Liver (tissue), 10 donors: ENCODE measurements at places on chromosomes 6 and 20. TPM values are rescaled to one million over a fixed set of nuclear protein-coding genes. Genes with fewer than 3 reads are reported as not detected.

The PCED1A gene
- total RNA-seq, result 13.4 TPM

The CRIP3 gene
- 1.6 TPM for total RNA-seq

The RIPK1 gene
- total RNA-seq, result 27.2 TPM

The C6orf58 gene
- total RNA-seq, result 0.08 TPM

The TBXT gene
- not detected for total RNA-seq

The CCN6 gene
- not detected for total RNA-seq

DNA sequence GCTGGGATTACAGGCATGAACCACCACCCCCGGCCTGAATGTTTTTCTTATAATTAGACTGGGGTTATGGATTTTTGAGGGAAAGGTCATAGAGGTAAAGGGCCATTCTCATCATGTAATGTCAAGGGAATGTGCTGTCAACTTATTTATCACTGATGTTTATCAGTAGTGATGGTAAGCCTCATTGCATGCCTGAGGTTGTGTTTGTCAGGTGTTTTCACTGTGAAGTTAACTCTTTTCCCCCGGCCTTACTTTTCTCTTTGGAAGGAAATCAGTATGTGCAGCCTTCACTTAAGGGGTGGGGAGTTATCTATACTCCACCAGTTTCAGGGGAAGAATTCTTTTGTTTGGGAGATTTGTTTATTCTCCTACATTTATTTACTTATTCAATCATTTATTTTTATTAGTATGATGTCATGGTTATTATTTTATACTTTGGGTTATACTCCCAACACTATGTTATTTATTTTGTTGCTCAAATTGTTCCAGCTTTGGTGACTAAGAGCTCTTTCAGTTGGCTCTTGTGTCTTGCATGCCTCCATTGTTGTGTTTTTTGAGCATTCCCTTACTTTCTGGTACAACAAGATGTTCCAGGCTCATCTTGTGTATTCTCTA lies 2.8 kb upstream of the SLC17A5 start:
- no peak overlapping the region for H3K4me3 ChIP-seq

- H3K27ac ChIP-seq, result no peak overlapping the region
- H3K36me3 ChIP-seq, result no peaks in the 10 kb centered on the region
Measured at GRCh38 chr6:115310156-115310555, 750.5 kb downstream of the FRK start.

DNA sequence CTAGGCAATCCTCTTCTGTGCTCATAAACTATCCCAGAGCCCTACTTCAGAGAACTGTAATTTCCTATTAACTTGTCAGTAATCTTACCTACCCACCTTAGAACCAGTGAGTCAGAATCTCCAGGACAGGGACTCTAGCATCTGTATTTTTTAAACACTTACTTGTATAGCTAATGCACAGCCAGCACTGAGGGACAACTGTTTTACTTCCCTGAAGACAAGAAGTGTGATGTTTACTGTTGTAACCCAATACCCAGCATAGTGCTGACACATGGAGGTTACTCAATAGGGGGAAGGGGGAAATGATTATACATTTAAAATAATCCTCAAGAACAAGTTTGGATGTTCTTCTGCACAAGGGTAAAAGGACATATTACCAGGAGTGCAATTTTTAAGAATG lies 130.8 kb downstream of the BTBD9 start:
- H3K4me1 ChIP-seq, result no peaks in the 10 kb centered on the region
- H3K36me3 ChIP-seq, result no peaks in the 10 kb centered on the region
- H3K27me3 ChIP-seq, result no peaks in the 10 kb centered on the region

DNA sequence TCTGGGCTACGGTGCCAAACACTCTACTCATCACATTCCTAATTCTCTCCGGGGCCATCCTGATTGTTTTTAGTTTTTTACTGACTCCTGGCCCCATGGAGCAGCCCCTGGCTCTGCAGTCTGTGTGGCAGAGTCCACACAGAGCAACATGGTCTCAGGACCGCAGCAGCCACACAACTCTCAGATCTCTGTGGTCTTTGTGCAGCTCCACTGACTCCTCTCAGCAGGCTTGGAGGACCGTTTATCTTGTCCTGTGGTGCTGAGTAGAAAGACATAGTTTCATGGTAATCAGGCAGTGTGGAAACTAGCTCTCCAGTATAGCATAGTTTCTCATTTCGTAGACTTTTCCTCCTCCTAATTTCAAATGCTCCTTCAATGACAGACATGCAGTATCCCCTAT lies 168.4 kb downstream of the EDN1 start:
- no peak overlapping the region for H3K27ac ChIP-seq
- H3K4me3 ChIP-seq, result no peak overlapping the region
- H3K36me3 ChIP-seq, result no peaks in the 10 kb centered on the region
- DNase-seq, result no peak
- H3K27me3 ChIP-seq, result no peaks in the 10 kb centered on the region

DNA sequence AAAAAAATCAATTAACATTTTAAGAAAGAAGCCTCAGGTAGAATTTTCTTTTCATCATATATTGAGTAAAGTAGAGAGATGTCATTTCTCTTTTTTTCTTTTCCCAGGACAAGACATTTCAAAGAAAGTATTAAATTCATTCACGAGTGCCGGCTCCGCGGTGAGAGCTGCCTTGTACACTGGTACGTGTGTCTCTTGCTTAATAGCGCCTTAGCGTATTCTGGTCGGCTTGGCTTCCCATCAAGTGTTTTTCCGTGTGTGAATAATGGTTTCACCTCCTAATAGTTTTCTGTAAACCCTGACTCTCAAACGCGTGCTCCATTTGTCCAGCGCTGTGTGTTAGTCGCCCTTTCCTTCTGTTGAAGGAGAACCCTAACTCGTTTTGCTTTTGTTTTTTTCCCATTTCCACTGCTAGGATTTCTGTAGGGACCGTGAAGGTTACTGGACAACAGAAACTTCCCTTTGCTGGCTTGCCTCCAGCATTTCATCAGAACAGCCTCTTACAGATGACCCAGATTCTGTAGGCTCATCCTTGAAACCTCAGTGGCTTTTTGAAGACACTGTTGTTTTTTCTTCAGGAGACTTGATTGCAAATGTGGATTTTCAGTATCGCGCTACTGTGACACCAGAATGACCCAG lies 45.7 kb upstream of the IRF4 start:
- no peak for DNase-seq
- H3K4me1 ChIP-seq, result no peaks in the 10 kb centered on the region
- peaks cover 18% of the 10 kb centered on the region for H3K36me3 ChIP-seq
- H3K27ac ChIP-seq, result no peak overlapping the region
- H3K4me3 ChIP-seq, result no peak overlapping the region
- no peaks in the 10 kb centered on the region for H3K27me3 ChIP-seq

- H3K4me1 ChIP-seq, result no peaks in the 10 kb centered on the region
- no peak for DNase-seq
- no peaks in the 10 kb centered on the region for H3K27me3 ChIP-seq
- H3K27ac ChIP-seq, result no peak overlapping the region
- no peaks in the 10 kb centered on the region for H3K36me3 ChIP-seq
- H3K4me3 ChIP-seq, result no peak overlapping the region
Measured at GRCh38 chr6:105618247-105618646, 215.4 kb upstream of the PREP start.

- peak overlapping the region; percentile 93 for H3K27ac ChIP-seq
- no peak for DNase-seq
- no peaks in the 10 kb centered on the region for H3K36me3 ChIP-seq
- no peak overlapping the region for H3K4me3 ChIP-seq
Measured at GRCh38 chr20:47317127-47317895, 39.2 kb downstream of the ZMYND8 start.

GRCh38 chr6:110776413-110776812 lies 38.9 kb downstream of the CDK19 start:
- no peak overlapping the region for H3K4me3 ChIP-seq
- no peak overlapping the region for H3K27ac ChIP-seq
- peaks cover 3% of the 10 kb centered on the region for H3K4me1 ChIP-seq
- no peaks in the 10 kb centered on the region for H3K36me3 ChIP-seq
- H3K27me3 ChIP-seq, result no peaks in the 10 kb centered on the region

DNA sequence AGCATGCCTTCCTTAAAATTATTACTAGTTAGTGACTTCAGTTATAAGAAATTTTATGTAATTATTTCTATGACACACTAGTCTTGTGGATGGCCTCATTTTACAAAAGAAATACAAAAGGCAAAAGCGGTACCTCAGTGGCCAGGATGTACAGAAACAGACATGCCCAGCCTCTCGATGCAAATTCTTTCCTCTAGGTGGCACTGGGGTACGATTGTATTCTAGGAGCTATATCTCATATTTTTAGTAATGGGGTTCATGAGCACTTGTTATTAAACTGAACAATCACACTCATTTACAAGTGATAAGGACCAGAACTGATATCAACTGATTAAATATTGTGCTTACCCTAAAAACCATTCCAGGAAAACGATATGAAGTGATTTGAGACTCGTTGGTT lies 59.8 kb downstream of the SOD2 start:
- H3K27ac ChIP-seq, result no peak overlapping the region
- DNase-seq, result no peak
- no peaks in the 10 kb centered on the region for H3K36me3 ChIP-seq
- no peaks in the 10 kb centered on the region for H3K27me3 ChIP-seq
